Kasumi-1 (cell line): ENCODE measurements at places on chromosomes 4 and X.
A peak's percentile ranks its signal among the peaks of the same experiment; 100 is the strongest.

GRCh38 chr4:12586242-12587006 is 897.7 kb downstream of the RAB28 start:
- DNase-seq, result no peak

DNA sequence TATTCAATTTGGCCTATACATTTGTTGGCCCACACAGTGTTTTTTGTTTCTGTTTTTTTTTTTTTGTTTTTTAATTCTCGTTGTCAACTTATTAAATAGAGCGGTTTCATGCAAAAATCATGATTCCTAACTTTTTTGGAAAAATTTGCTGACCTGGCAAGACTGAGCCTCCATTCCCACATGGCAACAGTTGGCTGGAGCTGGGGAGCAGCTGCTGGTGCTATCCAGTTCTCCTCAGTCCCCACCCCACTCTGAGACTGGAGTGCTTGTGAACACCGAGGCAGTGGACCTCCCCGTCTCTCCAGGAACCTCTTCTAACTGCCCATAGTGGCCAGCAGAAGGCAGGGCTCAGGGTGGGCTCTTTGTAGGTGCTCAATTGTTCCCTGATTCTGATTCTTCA is 95.7 kb upstream of the OTUD4 start:
- DNase-seq, result no peak

DNA sequence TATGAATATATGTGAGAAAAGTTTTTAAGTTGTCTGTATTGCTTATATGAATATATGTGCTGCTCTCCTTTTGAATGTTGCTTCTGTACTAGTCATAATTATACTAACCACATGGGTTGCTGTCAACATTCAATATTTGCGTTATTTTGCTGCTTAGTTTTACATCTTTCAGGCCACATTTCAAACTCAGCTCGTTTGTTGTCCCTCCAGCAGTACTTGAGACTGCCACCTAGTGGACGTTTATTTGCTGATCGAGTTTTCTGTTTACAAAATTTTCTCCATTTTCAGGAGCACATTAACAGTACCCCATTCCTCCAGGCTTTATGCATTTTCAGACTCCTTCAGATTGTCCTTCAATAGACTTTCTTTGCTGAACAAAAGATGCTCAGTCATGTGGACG is 75.8 kb downstream of the NUDT11 start:
- peak; percentile 71 for DNase-seq

- DNase-seq, result no peak
Measured at GRCh38 chrX:153769865-153770600, 6.0 kb downstream of the PLXNB3 start.

- DNase-seq, result no peak
Measured at GRCh38 chr4:113700602-113701150, 60.9 kb downstream of the CAMK2D start.

- no peak for DNase-seq
Measured at GRCh38 chr4:139146926-139147629, 29.9 kb downstream of the ELF2 start.

GRCh38 chr4:118898684-118899138 is 10.1 kb downstream of the SYNPO2 start:
- DNase-seq, result no peak

- no peak for DNase-seq
Measured at GRCh38 chr4:68613752-68614151, 37.6 kb upstream of the UGT2B17 start.

- DNase-seq, result peak; percentile 11
Measured at GRCh38 chr4:119493419-119493818, 135.2 kb downstream of the PDE5A start.

DNA sequence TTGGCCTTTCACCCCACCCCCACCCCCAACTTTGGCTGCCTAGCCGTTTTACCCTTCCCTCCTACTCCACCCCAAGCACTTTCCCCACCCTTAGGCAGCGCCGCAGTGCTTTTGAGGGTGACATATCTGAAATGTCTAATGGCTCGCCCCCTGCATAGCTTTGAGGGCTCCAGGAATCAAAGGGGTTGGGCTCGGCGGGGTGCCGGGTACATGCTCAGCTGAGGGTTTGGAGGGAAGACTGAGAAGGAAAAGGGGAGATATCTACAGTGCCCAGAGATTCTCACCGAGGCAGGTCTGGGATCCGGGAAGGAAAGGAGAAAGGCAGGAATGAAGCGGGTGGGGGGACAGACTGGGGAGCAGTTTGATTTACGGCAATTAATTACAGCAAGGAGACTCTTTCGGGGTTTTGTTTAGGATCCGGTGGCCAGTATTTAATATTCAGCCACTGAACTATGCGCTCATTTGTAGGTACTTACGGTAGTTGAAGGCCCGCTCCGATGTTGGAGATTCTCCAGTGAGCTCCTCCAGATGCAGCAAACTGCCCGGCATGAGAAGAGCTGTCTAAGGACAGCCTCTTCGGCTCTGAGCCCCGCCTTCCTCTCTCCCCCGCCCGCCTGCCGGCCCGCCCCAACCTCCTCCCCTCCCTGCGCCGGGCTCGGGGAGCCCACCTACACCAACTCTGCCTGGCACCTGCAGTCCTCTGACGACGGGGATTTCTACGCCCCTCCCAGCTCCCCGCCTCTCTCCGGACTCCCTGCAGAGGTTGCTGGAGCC is at the start of gene IGSF1:
IGSF1 (minus strand) TSS at position 569 of the 774 bp plus-strand sequence. CDS start 2,632 bp downstream, outside the sequence.
- peak; percentile 35 for DNase-seq

GRCh38 chr4:10747186-10747585 is 62.6 kb upstream of the CLNK start:
- DNase-seq, result no peak

DNA sequence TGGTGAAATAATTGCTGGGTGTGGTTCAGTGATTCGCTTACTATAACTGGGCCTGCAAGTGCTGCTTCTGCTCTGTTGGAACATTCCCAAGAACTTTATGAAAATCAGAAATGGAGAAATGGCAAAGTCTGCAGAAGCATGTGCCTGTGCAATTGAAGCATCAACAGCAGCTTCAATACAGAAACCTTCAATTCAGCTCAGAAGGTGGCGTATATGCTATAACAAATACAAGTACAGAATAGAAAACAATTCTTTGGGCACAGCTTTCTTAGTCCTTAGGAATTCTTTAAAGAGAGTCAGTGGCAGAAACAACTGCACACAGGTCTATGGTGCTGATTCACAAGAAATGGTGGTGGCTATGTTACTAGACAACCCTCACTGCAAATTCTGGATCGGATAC is 18.0 kb upstream of the PDHA2 start:
- no peak for DNase-seq

- peak; percentile 87 for DNase-seq
Measured at GRCh38 chr4:56434599-56435139, 746 bp downstream of the PPAT start.

DNA sequence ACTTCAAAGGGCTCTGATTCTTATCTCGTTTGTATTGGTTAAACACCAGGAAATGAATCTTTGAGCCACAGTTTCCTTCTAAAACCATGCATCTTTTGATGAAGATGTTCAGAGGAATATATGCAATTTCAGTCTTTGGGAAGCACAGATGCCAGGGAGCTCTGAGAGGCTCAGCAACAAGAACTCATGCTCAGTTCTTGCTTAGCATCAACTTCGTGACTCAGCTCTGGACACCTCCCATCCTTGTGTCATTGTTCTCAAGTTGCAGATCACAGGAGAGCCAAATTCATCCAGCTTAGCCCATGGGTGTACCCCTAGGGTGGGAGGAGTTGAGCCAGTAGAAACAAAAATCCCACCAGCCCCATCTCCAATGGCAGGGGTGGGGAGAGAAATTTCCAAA is 219.6 kb upstream of the MAOA start:
- DNase-seq, result no peak

DNA sequence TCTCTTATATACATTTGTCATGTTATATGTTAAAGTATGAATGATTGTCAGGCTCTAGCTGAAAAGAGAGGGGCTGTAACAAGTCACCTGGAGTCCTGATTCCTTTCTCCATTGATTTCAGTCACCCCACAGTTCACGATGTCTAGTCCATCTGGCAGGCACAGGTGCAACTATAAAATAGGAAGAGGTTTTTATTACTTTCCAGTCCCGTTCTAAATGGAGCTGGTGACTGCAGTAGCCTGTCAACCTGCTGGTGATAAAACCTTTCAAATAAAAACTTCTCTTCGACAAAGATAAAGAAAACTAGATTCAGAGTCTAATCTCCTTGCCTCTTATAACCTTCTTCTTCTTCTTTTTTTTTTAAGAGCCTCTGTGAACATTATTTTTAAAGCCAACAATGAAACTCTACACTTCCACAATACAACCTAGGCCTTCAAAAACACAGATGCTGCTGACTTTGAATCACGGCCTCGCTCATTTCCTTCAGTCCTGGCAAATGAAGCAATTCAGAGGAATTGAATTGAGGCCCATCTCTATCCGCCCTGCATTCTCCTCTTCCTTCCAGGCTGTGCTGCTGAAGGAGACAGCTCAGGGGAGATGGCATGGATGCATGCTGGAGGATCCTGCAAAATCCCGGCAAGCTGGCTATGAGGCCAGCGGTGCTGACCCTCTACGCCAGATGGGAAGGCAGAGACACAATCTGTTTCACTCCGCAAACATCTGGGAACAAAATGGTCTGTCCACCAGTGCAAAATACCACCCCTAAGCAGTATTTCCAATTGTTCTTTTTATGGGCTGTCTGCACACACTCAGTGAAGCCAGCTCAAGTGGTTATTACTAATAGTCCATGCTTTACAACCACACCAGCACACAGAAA is 27.3 kb upstream of the CDKN2AIP start:
- no peak for DNase-seq

DNA sequence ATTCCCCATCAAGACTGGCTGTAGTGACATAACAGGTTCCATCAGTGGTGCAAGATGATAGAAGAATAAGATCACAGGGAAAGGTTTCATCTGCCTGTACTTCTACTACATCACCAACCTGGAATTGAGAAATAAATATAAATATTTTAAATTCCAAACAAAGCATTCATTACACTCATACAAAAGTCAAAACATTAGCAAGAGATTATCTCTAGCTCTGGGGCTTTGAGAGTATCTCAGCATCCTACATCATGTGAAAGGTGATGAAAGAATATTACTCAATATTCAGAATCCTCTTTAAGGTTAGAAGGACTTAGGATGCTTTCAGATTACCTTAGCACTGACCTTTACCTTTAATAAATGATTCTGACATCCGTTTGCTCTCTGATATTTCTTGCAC is 96.5 kb upstream of the MCF2 start:
- DNase-seq, result no peak

- no peak for DNase-seq
Measured at GRCh38 chr4:182188622-182189021, 54.6 kb upstream of the TENM3 start.

- no peak for DNase-seq
Measured at GRCh38 chr4:153939570-153939969, 150.7 kb upstream of the SFRP2 start.

- no peak for DNase-seq
Measured at GRCh38 chrX:42242004-42242403, 318.6 kb upstream of the CASK start.

GRCh38 chr4:25756503-25756902 is 100.9 kb downstream of the SLC34A2 start:
- no peak for DNase-seq

GRCh38 chr4:45475548-45475947 is 648.3 kb downstream of the GABRG1 start:
- peak; percentile 47 for DNase-seq

DNA sequence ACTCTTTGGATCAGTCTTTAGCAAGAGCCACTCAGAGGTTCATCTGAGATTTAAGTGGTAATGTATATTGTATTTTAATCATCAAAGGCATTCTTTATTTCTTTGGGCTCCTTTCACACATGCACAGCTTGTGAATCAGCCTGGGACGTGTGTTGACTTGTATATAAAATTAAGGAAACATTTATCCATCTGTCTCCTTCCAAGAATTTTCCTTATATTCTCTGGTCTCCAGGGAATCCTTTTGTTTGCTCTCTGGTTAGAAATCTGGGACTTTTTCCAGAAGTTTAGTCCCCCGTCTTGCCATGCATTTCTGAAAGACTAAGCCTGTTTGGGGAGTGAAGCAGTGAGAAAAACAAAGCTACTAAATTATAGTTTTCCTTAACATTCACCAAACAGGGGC is 212.3 kb downstream of the DCAF12L2 start:
- no peak for DNase-seq

DNA sequence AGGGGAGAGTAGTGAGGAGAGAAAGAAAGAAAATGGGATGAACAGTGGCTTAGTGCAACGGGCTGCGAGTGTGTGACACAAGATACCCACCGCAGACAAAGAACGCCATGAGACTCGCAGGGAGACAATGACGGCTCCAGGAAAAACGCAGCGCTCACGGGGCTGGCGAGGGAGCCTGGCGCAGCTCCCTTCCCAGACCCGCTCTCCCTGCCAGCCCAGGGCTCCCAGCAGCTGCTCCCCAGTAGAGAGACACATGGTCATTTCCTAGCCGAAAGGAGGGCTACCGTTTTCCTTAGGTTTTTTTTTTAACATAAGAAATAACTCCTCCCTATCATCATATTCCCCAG is 149.5 kb downstream of the MAML3 start:
- no peak for DNase-seq

DNA sequence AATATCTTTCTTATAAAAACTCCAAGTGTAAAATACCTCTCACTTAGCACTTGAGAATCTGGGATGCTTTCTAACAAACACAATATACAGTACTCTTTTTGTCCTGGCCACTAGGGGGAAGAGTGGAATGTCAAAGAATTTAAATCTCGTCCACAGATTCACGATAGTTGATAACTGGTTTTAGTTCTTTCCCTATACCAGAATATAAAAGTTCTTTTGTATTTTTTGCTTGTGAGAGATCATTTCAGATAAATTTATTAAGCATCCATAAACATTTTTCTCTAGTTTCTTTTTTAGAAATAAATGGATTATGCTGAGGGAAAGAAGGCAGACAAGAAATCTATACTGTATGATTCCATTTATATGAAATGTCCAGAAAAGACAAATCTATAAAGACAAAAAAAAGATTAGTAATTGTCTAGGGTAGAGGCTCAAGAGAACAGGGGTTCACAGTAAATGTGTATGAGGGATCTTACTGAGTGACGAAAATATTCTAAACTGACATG is 50.4 kb downstream of the MGARP start:
- peak; percentile 71 for DNase-seq

GRCh38 chr4:127284236-127284635 is 348.5 kb upstream of the INTU start:
- DNase-seq, result no peak
